Activated CD4-positive, alpha-beta T cell treated with anti-CD3 and anti-CD28 coated beads for 36 hours (primary cell): ENCODE measurements at places on chromosomes 2 and 18. TPM values are rescaled to one million over a fixed set of nuclear protein-coding genes. Genes with fewer than 3 reads are reported as not detected.

Gene SMYD1
- not detected for total RNA-seq

Gene CPSF3
- total RNA-seq, result 103 TPM

Gene UGT1A10
- total RNA-seq, result not detected

Gene OTOF
- 1.9 TPM for total RNA-seq

Gene SLC30A3
- 0.86 TPM for total RNA-seq

Gene CHN1
- total RNA-seq, result 3.8 TPM
